ENCODE measurements at places on chromosomes 16 and 17. TPM values are rescaled to one million over a fixed set of nuclear protein-coding genes. Genes with fewer than 3 reads are reported as not detected.

The MYBBP1A gene
- total RNA-seq = 55.8 TPM

DNA sequence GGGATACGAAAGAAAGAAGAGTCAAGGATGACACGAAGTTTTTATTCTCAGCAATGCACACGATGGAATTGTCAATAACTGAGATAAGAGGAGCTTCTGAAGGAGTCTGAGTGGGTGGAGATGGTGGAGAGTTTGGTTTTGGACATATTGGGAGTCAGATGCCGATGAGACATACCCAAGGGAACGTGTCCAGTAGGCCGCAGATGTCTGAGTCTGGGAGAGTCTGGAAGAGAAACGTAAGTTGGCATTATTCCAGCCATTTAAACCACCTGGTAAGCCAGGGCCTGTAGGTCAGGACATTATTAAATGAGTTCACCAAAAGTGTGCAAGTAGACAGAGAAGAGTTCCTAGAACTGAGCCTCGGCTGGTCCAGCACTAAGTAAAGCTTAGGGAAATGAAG, 478.3 kb upstream of the CDH5 start:
- no peak for DNase-seq

- no peak for DNase-seq
Observed at GRCh38 chr17:80941743-80942422, 49.8 kb upstream of the CHMP6 start.

GRCh38 chr17:62892061-62892675, 73.9 kb upstream of the TANC2 start:
- DNase-seq = peak; percentile 54
